ENCODE measurements at places on chromosomes 3 and 15. TPM values are rescaled to one million over a fixed set of nuclear protein-coding genes. Genes with fewer than 3 reads are reported as not detected.
A peak's percentile ranks its signal among the peaks of the same experiment; 100 is the strongest.

DNA sequence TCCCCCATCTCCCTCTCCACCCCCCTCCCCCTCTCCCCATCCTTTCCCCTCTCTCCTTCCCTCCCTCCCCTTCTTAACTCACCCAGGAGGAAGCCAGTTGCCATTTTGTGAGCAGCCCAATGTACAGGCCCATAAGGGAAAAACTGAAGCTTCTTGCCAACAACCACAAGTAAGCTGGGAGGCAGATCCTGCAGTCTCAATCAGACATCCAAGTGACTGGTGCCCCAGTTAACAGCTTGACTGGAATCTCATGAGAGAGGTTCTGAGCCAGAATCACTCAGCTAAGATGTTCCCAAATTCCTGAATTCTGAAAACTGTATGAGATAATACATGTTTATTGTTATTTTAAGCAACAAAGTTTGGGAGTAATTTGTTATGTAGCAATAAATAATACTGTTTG is 90.7 kb downstream of the C3orf70 start:
- no peaks in the 10 kb centered on the region for H3K36me3 ChIP-seq
- no peak overlapping the region for H3K4me3 ChIP-seq
- no peak overlapping the region for H3K27ac ChIP-seq
- no peak for DNase-seq

The GOLGA8K gene
- total RNA-seq, result 0.42 TPM

The C3orf85 gene
- total RNA-seq, result not detected

DNA sequence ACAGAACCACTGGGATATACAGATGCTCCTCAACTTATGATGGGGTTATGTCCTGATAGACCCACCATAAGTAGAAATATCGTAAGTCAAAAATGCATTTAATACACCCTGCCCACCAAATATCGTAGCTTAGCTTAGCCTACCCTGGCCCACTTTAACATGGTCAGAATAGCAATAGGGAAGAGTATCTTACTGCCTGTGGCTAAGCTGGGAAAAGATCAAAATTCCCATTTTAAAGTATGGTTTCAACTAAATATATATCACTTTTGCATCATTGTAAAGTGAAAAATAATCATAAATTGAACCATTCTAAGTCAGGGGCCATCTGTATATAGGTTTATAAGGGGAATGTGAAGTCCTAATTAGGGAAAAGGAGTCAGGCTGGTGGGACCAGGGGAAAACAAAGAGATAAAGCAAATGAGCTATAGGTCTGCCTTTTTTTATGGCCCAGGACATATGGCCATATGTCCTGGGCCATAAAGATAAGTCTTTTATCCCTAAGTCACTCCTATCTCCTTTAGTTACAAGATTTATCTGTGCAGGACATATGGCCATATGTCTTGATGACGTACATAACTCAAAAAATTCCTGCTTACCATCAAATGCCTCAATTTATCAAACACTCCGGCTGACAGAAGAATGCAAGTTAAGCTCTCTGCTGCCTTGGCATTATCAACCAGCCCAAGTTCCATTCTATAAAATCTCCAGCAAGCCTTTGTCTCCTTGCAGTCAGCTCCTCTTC is 11.2 kb downstream of the RTP3 start:
- no peak for DNase-seq
- H3K4me3 ChIP-seq, result no peak overlapping the region
- no peaks in the 10 kb centered on the region for H3K4me1 ChIP-seq
- no peaks in the 10 kb centered on the region for H3K27me3 ChIP-seq
- H3K27ac ChIP-seq, result no peak overlapping the region
- H3K36me3 ChIP-seq, result no peaks in the 10 kb centered on the region

DNA sequence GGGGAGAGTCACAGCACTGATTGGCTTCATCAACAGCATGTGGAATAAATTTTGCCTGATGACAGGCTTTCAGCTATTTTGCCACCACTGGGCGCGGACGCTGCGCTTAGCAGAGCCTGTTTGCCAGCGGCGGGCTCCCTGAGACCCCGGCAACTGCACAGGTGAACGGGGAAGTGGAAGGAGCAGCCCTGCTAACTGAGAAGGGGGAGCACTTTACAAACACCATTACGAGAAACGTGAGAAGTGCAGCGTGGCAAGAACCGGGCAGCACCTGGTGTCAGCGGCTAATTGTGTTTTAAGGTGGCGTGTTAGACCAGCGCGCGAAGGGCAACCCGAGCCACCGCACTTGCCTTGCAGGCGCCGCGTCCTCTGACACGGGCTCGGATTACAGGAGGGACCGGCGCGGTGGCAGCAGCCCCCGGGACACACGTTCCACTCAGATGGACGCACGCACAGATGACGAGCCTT is 307.8 kb upstream of the ARRDC4 start:
- no peaks in the 10 kb centered on the region for H3K4me1 ChIP-seq
- H3K36me3 ChIP-seq, result no peaks in the 10 kb centered on the region
- H3K27me3 ChIP-seq, result peaks cover 21% of the 10 kb centered on the region
- DNase-seq, result peak; percentile 11
- peak overlapping the region; percentile 39 for H3K4me3 ChIP-seq

GRCh38 chr3:56914646-56915045 is 112.9 kb upstream of the ARHGEF3 start:
- H3K27ac ChIP-seq, result peak overlapping the region; percentile 80
- peak overlapping the region; percentile 54 for H3K4me3 ChIP-seq
- peaks cover 32% of the 10 kb centered on the region for H3K4me1 ChIP-seq
- no peak for DNase-seq

- no peak overlapping the region for H3K4me3 ChIP-seq
- no peak overlapping the region for H3K27ac ChIP-seq
- H3K36me3 ChIP-seq, result no peaks in the 10 kb centered on the region
- no peak for DNase-seq
Observed at GRCh38 chr3:45180051-45180450, 33.9 kb upstream of the CDCP1 start.
